Activated naive CD4-positive, alpha-beta T cell treated with anti-CD3 and anti-CD28 coated beads, Interleukin-2, amount 50 U/mL, for 16 hours (primary cell): ENCODE measurements at places on chromosomes 4 and X.

DNA sequence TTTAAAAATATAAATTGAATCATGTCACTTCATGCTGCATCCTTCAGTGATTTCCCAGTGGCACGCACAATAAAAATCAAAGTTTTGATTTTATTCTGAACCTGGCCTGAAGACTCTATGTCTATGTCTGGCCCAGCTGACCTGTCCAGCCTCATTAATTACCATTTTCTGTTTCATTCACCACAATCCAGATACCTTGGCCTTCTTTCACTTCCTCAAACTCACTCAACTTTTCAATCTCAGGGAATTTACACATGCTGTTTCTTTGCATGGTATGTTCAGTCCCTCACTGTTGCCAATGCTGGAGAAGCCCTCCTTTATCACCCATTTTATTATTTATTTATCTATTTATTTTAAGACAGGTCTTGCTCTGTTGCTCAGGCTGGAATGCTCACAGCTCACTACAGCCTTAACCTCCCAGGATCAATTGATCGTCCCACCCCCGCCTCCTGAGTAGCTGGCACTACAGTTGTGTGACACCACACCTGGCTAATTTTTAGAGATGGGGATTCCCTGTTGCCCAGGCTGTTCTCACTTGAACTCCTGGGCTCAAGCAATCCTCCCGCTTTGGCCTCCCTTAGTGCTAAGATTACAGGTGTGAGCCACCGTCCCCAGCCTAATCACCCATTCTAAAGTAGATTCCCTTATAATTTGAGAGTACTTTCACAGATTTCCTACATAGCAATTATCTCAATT is 43.1 kb downstream of the ZGRF1 start:
- no peak for DNase-seq

- DNase-seq: no peak
Observed at GRCh38 chrX:11445540-11445939, 152.3 kb downstream of the AMELX start.

DNA sequence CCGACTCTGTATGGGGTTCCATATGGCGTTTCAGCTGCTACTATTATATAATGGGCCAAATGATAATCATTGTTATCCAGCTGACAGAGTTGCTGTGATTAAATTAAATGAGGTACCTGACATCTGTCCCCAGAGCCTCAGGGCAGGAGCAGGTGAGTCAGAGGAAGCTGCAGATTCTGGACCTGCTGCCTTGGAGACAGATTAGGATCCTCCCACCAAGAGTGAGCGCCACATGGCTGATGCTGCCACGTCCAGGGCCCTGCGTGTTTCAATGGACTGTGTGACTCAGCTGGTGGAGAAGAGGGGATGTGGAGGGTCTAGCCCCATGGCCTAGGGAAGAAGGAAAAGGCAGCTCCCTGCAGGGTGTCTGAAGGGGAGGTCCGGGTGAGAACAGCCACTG is 28.3 kb upstream of the UXT start:
- no peak for DNase-seq

GRCh38 chrX:71191248-71191647 is 31.8 kb upstream of the GJB1 start:
- DNase-seq: no peak

- no peak for DNase-seq
Observed at GRCh38 chr4:123283371-123283895, 113.2 kb upstream of the SPRY1 start.
